ENCODE measurements at places on chromosomes 5 and 9.

GRCh38 chr5:116938488-116938887 is 363.9 kb upstream of the SEMA6A start:
- no peak for DNase-seq

- DNase-seq = peak; percentile 35
Observed at GRCh38 chr9:115777610-115778009, 376.0 kb upstream of the PAPPA start.

DNA sequence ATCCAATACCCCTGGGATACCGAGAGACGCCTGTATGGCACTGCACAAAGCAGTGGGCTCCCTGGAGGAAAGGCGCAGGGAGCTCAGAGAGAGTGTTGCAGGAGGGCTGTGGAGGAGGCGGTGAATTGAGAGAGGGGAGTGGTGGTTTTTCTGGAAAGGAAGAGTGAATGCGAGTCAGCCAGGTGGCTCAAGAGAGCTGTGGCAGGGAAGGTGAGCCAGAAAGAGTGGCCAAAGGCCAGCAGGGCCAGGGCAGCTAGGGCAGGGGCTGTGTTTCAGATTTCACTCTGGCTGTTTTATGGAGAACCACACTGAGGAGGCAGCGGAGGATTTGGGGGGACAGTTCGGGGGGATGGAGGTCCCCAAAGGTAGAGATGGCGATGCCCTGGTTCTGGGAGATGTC is 13.0 kb upstream of the DAB2IP start:
- DNase-seq = no peak

DNA sequence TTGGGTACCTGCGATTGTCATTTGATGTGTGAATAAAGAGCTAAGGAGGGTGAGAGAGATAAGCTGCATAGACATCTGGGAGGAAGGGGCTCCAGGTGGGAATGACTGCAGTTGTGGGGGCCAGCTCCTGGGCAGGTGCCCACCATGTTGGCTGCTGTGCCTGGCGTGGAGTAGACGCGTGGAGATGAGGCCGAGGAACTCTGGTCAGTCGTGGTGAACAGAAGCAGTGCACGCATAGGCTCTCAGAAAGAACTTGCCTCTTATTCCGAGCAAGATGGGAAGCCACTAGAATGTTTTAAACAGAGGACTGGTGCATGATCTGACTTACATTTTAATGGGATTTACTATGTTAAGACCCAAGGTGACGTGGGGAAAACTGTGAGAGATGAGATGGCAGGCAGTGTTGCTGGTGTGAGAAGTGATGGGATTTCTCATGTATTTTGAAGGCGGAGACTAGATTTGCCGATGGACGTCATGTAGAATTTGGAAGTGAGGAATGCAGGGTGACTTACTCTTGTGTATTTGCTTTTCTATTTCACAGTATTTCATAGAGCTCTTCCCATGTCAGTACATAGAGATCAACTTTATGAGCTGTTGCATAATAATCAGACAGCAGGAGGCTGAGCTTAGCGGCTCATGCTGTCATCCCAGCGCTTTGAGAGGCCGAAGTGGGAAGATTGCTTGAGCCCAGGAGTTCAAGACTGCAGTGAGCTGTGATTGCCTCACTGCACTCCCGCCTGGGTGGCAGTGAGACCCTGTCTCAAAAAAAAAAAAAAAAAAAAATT is 71.1 kb downstream of the EHMT1 start:
- no peak for DNase-seq

- DNase-seq = no peak
Observed at GRCh38 chr9:82706786-82707185, 356.2 kb downstream of the RASEF start.

GRCh38 chr9:132582786-132583583 is 579 bp downstream of the BARHL1 start:
- no peak for DNase-seq

DNA sequence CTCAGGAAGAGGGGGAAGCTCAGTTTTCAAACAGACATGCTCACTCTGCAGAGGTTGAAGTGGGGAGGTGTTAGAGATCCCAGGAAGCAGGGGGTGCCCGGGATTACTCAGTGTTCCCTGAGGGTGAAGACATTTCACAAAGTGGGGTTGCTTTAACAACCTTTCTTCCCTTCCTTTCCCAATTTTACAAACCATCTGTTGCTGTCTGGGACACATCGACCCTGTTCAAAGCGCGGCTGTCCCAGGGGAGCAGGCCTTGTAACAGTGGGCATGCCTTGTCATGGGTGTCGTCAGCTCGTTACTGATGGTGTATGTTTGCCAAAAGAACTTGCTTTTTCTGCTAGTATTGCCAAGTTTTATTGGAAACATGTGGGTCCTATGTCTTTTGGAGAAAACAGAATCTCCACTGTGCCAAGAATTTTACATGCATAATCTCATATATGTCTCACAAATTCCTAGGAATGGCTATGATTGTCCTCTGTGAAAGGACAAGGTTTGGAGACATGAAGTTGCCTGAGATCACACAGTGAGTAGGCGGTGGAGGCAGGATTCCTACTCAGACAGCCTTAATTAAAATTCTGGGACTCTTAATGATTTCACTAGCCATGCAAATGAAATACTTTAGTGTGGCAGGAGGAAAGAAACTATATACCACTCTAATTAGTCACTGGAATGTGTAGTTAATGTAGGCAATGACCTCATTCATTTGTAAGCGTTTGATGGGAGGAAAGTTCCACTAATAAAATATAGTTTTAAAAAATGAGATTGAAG is 198.9 kb downstream of the NXNL2 start:
- DNase-seq = no peak

- no peak for DNase-seq
Observed at GRCh38 chr5:54087436-54087835, 222.9 kb downstream of the ARL15 start.

GRCh38 chr9:8599937-8600336 is 800.4 kb upstream of the DMAC1 start:
- DNase-seq = no peak

- no peak for DNase-seq
Observed at GRCh38 chr5:113435575-113435974, 786 bp upstream of the TSSK1B start.

DNA sequence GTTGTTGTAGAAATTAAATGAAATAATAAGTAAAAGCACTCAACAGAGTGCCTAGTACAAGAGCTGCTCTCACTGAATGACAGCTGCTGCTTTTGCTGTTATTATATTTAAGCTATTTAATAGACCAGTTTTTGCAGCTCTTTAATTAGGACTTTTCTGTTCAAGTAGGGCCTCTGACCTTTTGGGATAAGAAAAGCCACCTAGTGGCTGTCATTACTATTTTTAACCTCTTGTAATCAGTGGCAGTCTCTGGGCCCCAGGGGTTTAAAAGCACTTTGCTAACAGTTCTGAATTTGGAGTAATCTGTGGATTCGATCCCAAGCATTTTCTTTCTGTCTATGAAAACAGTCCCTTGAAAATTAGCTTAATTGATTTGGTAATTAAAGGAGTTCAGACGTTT is 121.1 kb downstream of the NUDT12 start:
- peak; percentile 15 for DNase-seq

DNA sequence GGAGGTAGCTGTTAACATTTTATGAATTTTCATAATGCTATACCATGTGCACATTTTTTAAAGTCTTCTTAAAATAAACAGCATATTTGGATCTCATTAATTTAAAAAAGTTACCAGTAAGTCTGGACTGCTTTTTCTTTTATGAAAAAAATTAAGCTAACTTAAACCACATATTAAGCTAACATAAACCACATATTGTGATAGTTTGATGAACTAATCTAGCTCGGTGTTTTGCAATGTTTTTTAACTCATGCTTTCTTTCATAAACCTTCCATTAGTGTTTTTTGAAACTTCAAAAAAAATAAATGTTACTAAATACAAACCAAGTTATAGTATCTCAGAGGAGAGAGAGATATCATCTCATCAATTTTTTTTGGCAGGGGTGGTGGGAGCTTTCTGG is 26.5 kb downstream of the POLK start:
- no peak for DNase-seq

- no peak for DNase-seq
Observed at GRCh38 chr9:94083384-94083783, 880 bp upstream of the PTPDC1 start.

DNA sequence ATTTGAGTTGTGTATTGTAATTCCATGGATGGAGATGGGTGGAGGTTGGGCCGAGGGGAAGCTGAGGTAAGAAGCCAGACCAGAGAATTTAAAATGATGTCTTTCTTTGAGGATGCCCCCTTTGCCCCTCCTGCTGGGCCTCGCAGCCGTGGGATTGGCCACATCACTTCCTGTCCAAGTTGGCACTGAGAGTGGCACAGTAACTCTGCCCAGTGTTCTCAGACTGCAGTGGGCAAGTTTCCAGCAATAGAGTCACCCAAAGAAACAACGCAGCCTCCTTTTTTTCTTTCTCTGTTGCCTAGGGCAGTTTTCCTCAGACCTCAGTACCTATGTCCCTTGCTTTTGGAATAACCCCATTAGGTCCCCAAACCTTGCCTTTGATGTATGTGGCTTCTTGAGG is 306.6 kb upstream of the DMRT1 start:
- no peak for DNase-seq

DNA sequence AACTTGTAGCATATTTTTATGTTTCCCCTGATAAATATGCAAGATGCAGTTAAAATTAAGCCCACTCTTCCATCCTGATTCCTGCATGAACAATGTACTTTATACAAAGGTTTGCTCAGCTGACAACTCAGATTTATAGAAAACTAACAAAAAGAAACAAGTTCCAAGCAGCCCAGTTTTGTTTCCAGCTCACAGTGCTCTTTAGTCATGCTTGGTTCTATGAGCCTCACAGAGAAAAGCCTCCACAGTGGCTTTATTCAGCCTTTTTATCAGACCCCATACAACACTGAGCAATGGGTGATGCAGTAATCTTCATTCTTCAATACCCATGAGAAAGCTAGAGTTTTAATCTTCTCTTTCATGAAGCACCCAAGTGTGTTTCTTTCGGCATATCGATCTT is 329.6 kb downstream of the SLCO4C1 start:
- no peak for DNase-seq

DNA sequence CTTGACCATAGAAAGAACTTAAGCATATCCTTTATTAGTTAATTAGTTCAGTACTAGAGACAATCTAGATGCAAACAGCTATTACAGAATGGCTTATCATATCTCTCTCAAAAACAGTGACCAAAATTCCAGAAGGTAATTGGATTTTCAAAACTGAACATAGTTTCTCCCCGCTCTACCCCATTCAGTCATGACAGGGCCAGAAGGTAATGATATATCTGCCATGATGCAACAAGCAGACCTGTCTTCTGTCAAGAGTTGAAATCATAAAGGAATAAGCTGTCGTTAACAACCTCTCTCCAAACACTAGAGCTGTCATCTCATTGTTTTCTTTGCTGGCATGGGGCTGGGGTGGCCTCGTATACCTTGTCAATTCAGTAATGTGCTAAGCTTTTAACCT is 200.5 kb upstream of the POU5F2 start:
- DNase-seq = no peak

DNA sequence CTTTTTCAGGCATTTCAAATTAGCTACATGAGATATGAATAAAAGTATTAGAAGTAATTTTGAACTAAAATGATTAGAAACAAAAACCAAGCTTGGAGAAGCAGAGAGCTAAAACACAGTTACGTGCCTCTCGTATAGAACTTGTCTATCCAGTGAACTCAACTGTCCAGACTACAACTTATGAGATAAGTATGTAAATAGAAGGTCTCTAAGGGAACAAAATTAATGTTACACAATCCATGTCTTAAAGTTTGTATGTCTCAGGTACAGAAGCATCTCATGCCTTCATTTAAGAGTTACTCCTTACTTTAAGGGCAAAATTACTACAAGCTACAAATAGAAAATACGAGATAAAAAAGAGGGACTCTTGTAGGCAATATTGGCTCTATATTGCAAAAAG is 316.8 kb downstream of the CETN3 start:
- no peak for DNase-seq

- no peak for DNase-seq
Observed at GRCh38 chr9:128275198-128276007, at the start of gene GOLGA2. Gene GOLGA2, minus strand, starts transcription at chr9:128276007. Its CDS starts 31 bp downstream, at chr9:128275976.

DNA sequence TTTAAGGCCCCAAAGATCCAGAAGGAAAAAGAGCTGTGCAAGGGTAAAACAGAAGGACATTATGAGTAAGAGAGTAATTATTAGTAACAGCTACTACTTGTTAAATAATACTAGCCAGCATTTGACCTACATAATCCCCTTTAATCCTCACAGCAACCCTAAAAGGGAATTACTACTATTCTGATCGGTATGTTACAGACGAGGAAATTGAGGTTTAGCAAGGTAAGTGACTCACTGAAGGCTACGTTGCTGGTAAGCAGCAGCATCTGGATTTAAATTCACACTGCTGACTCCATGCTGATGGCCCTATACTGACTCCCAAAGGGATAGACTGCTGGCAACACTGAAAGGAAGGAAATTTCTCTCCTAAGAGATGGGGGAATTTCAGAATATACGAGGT is 3.7 kb upstream of the FSD1L start:
- no peak for DNase-seq

GRCh38 chr5:95662946-95663345 is 16.4 kb downstream of the RFESD start:
- no peak for DNase-seq
